ENCODE measurements at places on chromosomes 6 and 20.

DNA sequence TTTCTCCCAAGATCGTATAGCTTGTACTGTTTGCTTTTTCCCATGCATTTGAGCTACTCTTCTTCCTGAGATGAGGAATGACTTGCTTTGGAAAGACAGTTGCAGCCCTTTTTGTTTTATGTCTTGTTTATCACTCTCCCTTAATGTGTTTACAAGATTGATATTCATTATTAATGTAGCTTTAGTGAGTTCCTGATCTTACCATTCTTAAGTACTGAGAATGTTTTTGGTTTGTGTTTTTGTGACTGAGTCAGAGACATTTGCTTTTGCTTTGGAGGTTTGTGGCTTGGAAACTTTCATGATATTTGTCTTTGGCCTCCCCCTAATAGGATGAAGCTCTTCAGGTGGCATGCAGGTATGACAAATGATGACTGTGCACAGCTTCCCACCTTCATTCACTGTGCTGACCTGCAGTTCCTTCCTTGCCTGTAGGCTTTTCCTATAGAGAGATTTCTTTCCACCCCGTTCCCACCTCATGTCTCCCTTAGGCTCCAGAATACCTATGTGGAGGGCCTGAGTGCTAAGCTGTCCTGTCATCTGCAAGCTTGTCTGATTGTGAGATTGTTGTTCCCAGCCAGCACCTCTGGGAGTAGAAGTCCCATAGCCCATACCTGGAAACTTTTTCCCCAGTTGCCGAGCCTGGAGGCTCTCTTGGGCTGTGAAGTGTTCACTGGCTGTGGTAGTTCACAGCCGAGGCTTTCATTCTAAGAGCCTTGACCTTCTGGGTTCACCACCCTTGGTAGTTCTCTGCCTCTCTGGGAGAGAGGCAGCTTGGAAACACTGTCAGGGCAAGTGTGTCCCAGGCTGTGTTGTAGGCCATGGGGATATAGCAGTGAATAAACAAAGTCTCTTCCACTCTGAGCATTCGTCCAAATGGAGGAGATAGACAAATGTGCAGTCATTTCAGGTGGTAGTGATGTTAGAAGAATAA, 27.1 kb downstream of the CDS2 start:
- DNase-seq: no peak

- DNase-seq: no peak
Measured at GRCh38 chr6:23350752-23351453, 775.1 kb upstream of the NRSN1 start.

DNA sequence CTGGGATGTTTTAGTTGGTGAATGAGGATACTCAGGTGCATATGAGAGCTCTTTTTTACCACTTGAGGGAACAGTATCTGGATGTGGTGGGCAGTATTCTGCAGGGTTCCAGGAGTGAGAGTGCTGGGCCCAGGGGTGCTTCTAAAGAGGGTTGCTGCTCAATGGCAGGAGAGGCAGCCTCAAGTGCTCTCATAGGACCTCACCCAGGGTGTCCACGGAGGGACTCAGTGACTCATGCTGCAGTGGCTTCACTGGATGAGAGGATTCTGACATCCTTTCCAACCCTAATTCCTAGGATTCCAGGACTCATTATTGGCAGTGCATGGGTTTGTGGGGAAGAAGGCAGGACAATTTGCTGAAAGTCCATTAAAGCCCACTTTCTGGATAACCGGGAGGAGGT, 176.6 kb upstream of the FERMT1 start:
- no peak for DNase-seq

DNA sequence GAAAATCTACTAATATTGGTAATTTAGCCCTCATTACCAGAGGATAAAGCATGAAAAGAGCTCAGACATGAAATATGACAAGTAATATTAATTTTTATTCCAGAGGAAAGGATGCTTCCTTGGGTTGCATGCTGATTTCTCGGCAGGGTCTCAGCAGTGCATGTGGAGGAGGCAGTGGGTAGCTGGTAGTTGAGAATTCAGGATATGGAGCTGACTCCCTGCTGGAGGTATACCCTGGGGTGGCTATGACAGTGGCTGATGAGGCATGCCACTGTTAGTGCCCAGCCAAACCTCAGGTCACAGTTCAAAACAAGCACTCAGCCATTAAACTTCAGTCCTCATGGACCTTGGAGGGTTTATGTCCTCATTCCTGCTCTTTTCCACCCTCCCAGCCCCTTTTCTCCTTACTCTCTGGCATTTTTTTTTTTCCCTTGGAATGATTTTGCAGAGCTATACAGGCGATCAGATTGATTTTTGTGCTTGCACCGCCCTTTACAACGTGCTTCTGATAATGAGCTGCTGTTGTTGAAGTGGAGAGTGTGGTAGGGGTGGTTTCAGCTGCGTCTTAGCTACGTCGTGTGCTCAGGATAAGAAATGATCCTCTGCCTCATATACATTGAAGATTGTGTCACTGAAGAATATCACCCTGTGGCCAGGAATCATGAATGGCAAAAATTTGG, 761.9 kb upstream of the MMS22L start:
- no peak for DNase-seq

- DNase-seq: no peak
Measured at GRCh38 chr6:165749163-165749562, 86.1 kb upstream of the PDE10A start.

GRCh38 chr6:13907001-13907350, 17.8 kb upstream of the RNF182 start:
- no peak for DNase-seq

- no peak for DNase-seq
Measured at GRCh38 chr6:22442826-22443225, 126.5 kb upstream of the HDGFL1 start.

GRCh38 chr6:69994251-69994650, 127.9 kb downstream of the COL19A1 start:
- no peak for DNase-seq

GRCh38 chr20:31979713-31980426, 11.9 kb downstream of the XKR7 start:
- no peak for DNase-seq

GRCh38 chr6:113596387-113597230, 260.5 kb upstream of the MARCKS start:
- no peak for DNase-seq

GRCh38 chr6:49423817-49424216, 39.2 kb downstream of the MMUT start:
- no peak for DNase-seq

GRCh38 chr6:11778036-11778435, 567 bp downstream of the ADTRP start:
- no peak for DNase-seq

DNA sequence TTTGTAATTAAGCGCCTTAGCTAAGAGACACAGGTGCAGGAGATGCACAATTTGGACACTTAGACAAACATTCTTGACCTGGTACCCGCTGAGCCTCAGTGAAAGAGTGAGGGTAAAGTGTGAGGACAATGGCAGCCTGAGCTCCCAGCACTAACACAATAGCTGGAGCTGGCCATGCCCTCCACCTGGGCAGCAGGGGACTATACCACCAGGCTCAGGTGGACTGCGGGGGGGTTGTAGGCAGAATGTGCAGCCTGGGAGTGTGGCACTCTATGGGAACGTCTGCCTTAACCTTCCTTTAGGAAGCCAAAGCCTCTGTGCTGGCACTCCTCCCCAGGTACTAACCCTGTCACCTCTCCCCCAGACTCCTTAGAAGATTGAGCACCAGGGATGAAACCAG, 23.6 kb downstream of the PRKN start:
- no peak for DNase-seq
